Activated T-cell treated with anti-CD3 and anti-CD28 coated beads, Interleukin-2, amount 50 U/mL, for 72 hours (primary cell): ENCODE measurements at places on chromosomes 16 and 17. TPM values are rescaled to one million over a fixed set of nuclear protein-coding genes. Genes with fewer than 3 reads are reported as not detected.
A peak's percentile ranks its signal among the peaks of the same experiment; 100 is the strongest.

DNA sequence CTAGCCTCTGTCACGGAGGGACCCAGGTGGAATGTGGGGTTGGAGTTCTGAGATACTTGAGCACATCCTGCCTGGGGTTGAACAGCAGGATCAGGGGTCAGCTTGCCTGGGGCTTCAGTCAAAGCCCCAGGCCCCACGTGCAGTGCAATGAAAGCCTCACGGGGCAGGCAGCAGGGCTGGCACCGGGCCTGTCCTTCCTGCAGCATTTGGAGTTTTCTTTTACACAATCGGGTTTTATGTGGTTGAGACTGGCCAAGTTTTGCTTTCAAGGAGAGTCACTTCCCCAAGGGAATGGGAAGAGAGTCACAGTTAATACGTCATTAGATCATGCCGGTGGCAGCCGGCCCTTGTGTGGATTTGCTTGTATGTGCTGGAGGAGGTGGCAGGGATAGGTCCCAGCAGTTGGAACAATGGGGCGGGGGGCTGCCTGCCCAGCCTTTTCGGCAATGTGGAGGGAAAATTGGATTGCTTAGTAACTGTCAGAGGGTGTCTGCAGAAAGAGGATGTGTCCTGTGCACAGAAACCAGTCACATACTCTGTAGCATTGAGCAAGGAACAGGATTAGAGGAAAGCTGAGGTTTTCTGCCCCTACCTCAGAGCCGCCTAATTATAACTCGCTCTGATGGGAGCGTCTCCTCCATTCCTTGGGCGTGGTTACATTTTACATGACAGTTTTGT lies 4.5 kb downstream of the RMI2 start:
- DNase-seq, result no peak
- H3K4me3 ChIP-seq, result no peak overlapping the region
- peaks cover 20% of the 10 kb centered on the region for H3K36me3 ChIP-seq

DNA sequence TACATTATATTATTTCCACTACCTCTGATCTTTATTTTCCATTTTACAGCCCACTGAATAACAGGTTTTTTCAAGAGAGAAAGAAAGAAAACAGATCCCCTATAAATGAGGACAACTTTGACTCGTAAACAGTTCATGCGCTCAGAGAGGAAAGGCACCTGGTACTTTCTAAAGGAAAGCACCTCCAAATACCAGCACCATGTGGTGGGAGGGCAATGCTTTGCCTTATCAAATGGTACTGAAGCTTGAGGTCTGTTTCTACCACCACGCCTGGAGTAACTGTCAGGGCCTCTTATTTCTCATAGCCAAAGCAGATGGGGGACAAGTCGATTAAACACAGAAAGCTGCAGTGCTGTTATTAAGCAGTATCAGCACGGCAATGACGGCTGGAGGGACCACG lies 510.3 kb upstream of the ZFHX3 start:
- no peak overlapping the region for H3K27ac ChIP-seq
- no peak overlapping the region for H3K4me3 ChIP-seq
- H3K36me3 ChIP-seq, result no peaks in the 10 kb centered on the region
- H3K4me1 ChIP-seq, result no peaks in the 10 kb centered on the region

ZNF385C gene
- total RNA-seq, result 1.1 TPM

FOXC2 gene
- total RNA-seq, result not detected

DNA sequence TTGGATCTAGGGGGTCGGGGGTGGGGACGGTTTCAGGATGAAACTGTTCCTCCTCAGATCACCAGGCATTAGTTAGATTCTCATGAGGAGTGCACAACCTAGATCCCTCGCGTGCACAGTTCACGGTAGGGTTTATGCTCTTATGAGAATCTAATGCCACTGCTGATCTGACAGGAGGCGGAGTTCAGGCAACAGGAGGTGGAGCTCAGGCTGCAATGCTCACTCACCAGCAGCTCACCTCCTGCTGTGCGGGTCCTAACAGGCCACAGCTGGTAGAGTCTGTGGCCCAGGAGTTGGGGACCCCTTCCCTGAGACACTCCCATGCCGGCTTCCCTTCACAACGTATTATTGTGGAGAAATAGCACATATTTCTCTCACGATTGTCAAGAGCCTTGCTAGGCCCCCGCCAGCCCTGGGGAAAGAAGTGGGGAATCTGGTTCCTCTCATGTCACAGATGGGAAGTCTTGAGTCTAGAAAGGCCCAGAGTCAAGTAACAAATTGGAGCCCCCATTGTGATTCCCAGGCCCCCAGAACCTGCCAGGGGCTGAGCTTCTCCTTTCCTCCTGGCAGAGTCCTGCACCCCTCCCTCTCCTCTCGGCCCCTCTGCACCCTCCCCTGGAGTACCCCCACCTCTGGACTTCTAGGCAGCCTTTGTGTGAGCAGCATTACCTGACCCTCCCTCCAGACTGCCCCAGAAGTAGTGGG lies 6.1 kb upstream of the KRT14 start:
- no peaks in the 10 kb centered on the region for H3K4me1 ChIP-seq
- H3K4me3 ChIP-seq, result no peak overlapping the region
- DNase-seq, result no peak

SOX9 gene
- total RNA-seq, result not detected

DNA sequence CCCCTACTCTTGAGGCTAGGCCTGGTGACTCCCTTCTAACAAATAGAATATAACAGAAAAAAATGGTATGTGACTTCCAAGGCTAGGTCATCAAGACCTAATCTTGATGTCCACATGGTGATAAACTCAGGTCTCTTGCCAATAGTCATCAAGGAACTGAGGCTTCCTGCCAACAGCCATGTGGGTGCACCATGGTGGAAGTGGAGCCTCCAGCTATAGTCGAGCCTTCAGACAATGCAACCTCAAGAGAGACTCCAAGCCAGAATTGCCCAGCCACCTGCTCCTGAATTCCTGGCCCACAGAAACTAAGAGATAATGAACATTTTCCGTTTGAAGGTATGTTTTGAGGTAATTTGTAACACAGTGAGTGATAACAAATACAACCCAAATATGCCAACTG lies 55.9 kb upstream of the SREBF1 start:
- H3K4me1 ChIP-seq, result peaks cover 14% of the 10 kb centered on the region
- peaks cover 5% of the 10 kb centered on the region for H3K36me3 ChIP-seq
- no peaks in the 10 kb centered on the region for H3K27me3 ChIP-seq

MT3 gene
- total RNA-seq, result 6.8 TPM

DNA sequence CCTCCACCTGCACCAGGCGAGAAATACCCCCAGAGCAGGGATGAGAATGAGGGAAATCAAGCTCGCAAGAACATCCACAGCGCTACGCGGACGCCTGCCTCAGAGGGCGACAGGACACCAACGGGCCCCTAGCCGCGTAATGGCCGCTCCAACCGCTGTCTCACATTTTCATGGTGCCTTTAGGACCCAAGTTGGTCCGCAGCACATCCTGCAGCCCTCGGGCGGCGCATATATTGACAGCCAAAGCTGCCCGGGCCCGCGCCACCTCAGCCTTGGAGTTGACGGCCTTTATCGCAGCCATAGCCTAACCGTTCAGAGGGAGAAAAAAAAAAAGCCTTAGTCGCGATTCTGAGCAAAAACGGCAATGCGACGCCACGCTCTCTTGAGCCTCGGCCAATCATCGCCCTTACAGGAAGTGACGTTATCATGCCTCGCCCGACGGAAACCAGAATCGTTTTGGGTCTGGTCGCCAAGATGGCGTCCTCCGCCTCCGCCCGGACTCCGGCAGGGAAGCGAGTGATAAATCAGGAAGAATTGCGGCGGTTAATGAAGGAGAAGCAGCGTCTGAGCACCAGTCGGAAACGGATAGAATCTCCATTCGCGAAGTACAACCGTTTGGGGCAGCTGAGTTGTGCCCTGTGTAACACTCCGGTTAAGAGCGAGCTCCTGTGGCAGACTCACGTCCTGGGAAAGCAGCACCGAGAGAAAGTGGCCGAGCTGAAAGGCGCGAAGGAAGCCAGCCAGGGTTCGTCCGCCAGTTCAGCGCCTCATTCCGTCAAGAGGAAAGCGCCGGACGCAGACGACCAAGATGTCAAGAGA lies at the start of the genes CCT6B and ZNF830:
Gene CCT6B, minus strand, starts transcription at position 368 of the 819 bp plus-strand sequence. Its CDS starts 67 bp downstream, at position 301.
Gene ZNF830, plus strand, starts transcription at position 448 of the 819 bp plus-strand sequence. Its CDS starts 27 bp downstream, at position 475.
- peak; percentile 92 for DNase-seq
- H3K4me3 ChIP-seq, result peak within 1 kb of the TSS; percentile 92
- peaks cover 15% of the 10 kb centered on the region for H3K4me1 ChIP-seq
- peak within 1 kb of the TSS; percentile 99 for H3K27ac ChIP-seq
- peaks cover 11% of the 10 kb centered on the region for H3K36me3 ChIP-seq
- no peaks in the 10 kb centered on the region for H3K27me3 ChIP-seq

GRCh38 chr17:5788266-5788900 lies 204.1 kb upstream of the NLRP1 start:
- peaks cover 7% of the 10 kb centered on the region for H3K36me3 ChIP-seq
- no peak for DNase-seq
- no peak overlapping the region for H3K27ac ChIP-seq
- no peaks in the 10 kb centered on the region for H3K4me1 ChIP-seq

DNA sequence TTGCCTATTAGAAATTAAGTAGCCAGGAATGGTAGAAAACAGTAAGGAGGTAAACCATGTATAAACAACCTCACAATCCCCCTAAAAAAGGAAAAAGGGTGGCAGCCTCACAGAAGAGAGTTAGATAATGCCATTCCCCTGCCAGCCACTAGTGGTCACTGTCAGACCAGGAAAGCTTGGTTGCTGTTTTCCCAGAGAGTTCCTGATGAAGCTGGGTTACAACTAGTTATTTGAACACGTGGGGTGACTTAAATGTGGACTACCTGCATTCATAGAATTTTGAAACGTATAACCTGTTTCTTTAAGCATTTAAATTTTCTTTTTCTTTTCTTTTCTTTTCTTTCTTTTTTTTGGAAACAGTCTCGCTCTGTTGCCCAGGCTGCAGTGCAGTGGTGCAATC lies 5.8 kb downstream of the GPRC5C start:
- peaks cover 10% of the 10 kb centered on the region for H3K36me3 ChIP-seq
- peaks cover 34% of the 10 kb centered on the region for H3K27me3 ChIP-seq
- H3K4me1 ChIP-seq, result peaks cover 3% of the 10 kb centered on the region
- H3K4me3 ChIP-seq, result no peak overlapping the region
- DNase-seq, result peak; percentile 27

DNA sequence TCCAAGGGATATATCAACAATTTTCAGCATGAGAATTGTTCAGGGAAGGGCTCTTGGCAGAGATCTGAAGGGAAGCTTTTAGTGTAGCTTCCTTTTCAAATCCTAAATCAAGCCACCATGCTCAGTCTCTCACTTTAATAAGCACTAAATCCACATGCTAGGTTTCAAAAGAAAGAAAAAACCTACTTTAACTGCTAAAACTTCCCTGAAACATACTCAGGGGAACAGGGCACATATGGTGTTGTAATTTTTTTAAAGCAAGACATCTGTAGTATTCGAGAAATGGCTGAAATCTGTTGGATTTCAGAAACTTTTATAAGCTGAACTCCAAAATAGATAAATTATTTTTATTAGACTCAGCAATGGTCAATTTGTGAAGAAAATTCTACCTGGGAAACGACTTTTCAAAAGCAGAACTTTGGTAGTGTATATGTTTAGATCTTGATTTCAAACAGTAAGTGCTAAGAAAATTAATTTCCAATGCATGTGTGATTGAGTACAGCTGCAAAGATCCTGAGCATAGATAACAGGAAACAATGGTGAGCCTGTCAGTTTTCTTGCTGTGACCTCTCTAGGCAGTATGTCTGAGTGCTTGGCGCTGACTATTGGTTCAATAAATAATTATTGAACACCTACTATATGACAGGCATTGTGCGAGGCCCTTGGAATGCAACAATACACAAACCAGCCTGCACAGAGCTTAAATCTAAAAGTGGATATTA lies 804.5 kb upstream of the SOX9 start:
- H3K4me1 ChIP-seq, result no peaks in the 10 kb centered on the region
- no peak for DNase-seq

GRCh38 chr16:1062895-1063294 lies 9.7 kb upstream of the SSTR5 start:
- H3K4me1 ChIP-seq, result no peaks in the 10 kb centered on the region
- peaks cover 28% of the 10 kb centered on the region for H3K27me3 ChIP-seq
- no peak overlapping the region for H3K4me3 ChIP-seq
- no peak overlapping the region for H3K27ac ChIP-seq
- H3K36me3 ChIP-seq, result peaks cover 5% of the 10 kb centered on the region
- no peak for DNase-seq

KCNJ12 gene
- total RNA-seq, result not detected

GRCh38 chr16:51996516-51996915 lies 550.4 kb downstream of the TOX3 start:
- H3K4me1 ChIP-seq, result no peaks in the 10 kb centered on the region
- no peak overlapping the region for H3K4me3 ChIP-seq
- H3K36me3 ChIP-seq, result no peaks in the 10 kb centered on the region

- no peak for DNase-seq
- no peaks in the 10 kb centered on the region for H3K4me1 ChIP-seq
- H3K27ac ChIP-seq, result no peak overlapping the region
- no peaks in the 10 kb centered on the region for H3K36me3 ChIP-seq
- H3K4me3 ChIP-seq, result no peak overlapping the region
- H3K27me3 ChIP-seq, result no peaks in the 10 kb centered on the region
Measured at GRCh38 chr17:81173052-81173761, 7.2 kb upstream of the AATK start.

SLC43A2 gene
- 3.4 TPM for total RNA-seq

DNA sequence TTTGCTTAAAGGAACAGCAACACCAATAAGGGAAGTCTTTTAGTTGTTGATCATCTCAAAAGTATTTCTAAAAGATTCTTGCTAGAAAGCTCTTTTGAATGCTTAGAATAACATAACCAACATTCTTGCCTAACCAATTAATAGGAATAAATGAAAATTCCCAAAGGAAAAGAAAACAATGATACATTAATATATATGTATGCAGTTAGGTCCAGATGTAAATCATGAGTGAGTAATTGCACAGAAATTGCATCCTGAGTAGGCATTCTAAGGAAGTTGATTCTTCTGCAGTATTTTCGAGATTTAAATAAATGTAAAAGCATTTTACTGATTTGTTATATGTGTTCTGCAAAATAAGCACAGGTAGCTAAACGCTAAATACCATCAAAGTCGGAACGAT lies 22.1 kb downstream of the COX10 start:
- no peak overlapping the region for H3K4me3 ChIP-seq
- peaks cover 40% of the 10 kb centered on the region for H3K4me1 ChIP-seq
- no peak overlapping the region for H3K27ac ChIP-seq
- no peaks in the 10 kb centered on the region for H3K27me3 ChIP-seq
- DNase-seq, result no peak

- no peaks in the 10 kb centered on the region for H3K27me3 ChIP-seq
- no peak overlapping the region for H3K4me3 ChIP-seq
- no peaks in the 10 kb centered on the region for H3K36me3 ChIP-seq
- H3K4me1 ChIP-seq, result peaks cover 4% of the 10 kb centered on the region
- no peak for DNase-seq
- H3K27ac ChIP-seq, result no peak overlapping the region
Measured at GRCh38 chr17:4295686-4296085, 31.9 kb upstream of the ANKFY1 start.

DNA sequence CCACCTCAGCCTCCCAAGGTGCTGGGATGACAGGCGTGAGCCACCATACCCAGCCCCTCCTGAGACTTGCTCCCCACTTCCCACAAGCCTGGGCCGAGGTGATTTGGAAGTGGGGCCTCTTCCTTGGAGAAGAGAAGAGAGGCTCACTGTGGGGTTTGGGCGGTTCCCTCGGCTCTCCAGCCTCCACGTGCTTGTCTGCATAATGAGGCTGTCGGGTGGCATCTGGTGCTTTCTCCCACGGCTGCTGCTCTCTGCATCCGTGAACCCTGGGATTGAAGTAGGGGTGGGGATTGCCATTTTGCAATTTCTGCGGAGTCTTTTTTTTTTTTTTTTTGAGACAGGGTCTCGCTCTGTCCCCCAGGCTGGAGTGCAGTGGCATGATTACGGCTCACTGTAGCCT lies 101.4 kb downstream of the RAP1GAP2 start:
- no peak overlapping the region for H3K27ac ChIP-seq
- H3K36me3 ChIP-seq, result no peaks in the 10 kb centered on the region
- H3K4me3 ChIP-seq, result no peak overlapping the region
- H3K4me1 ChIP-seq, result peaks cover 5% of the 10 kb centered on the region
- H3K27me3 ChIP-seq, result no peaks in the 10 kb centered on the region

OTOA gene
- total RNA-seq, result 0.58 TPM
